ENCODE measurements at places on chromosomes 7 and 10. TPM values are rescaled to one million over a fixed set of nuclear protein-coding genes. Genes with fewer than 3 reads are reported as not detected.

The NOS3 gene
- 9.3 TPM for polyA plus RNA-seq

The SRRM3 gene
- 0.83 TPM for polyA plus RNA-seq

- no peak for DNase-seq
Measured at GRCh38 chr7:40640566-40640965, 505.8 kb downstream of the SUGCT start.

DNA sequence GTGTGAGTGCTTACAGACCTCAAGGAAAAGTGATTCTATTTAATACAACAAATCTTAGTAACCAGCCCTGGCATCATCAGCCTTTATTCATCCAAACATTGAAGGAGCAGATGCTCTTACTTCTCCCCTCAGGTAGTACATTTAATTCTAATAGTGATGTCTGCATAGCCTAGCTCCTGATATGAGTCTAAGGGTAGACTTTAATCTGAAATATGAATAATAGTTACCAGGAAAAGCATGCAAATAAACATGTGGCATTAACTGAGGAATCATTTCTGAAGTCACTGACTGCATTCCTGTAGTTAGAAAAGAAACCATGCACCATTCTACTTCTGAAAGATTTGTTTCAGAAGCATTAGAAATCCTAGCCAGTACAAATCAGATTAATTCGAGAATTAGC lies 25.7 kb upstream of the LMBR1 start:
- DNase-seq, result no peak

- DNase-seq, result no peak
Measured at GRCh38 chr7:37097276-37097675, 351.4 kb downstream of the ELMO1 start.

DNA sequence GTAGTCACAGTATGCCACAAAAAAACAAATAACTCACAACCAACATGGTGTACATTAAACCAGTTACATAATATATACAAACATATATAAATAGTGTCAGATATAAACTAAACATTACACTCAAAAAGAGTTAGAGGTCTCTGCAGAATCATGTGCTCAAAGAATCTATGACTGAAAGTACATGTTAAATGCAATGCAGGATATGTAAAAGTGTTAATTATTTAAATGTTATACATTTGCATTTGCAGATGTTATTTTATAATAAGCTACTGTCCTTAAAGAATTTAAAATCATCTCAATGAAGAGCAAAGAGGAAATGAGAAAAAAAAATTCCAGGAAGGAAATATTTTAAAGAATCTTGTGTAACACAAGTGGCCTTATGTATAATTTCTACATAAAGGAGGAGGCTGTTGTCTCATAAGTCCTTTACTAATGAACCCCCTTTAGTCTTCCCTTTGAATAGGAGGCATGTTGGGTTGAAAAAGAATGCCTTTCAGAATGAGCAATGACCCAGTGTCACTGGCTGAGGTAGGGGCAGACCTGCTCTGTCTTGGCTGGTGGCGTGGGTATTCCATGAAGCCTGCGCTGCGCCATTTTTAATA lies 148.9 kb downstream of the ITGA8 start:
- DNase-seq, result no peak

DNA sequence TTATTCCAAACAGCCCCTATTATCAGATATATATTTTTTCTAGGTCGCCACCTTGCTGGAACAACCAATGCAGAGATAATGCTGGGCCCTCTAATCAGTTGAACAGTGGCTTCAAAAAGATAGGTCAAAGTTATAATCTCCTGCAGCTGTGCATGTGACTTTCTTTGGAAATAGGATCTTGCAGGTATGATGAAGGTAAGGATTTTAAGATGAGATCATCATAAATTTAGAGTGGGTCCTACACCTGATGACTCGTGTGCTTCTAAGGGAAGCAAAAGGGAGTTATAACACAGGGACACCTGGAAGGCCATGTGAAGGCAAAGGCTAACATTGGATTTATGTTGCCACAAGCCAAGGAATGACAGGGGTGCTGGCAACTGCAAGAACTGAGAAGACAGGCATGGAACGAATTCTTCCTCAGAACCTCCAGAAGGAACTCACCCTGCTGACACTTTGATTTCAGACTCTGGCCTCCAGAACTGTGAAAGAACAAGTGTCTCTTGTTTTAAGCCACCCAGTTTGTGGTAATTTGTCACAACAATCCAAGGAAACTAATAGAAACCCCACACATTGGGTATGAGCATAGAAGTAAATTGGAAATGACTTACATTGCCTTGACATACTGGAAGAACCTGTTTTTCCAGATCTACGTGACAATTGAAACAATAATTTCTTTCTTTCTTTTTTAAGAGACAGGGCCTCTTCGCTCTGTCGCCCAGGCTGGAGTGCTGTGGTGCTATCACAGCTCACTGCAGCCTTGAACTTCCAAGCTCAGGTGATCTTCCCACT lies 34.4 kb downstream of the CCDC71L start:
- DNase-seq, result no peak

- no peak for DNase-seq
Measured at GRCh38 chr10:98323221-98324164, 55.5 kb upstream of the LOXL4 start.
